ENCODE measurements at places on chromosomes 7 and 10. TPM values are rescaled to one million over a fixed set of nuclear protein-coding genes. Genes with fewer than 3 reads are reported as not detected.

The MCM10 gene
- total RNA-seq: 0.11 TPM

The CC2D2B gene
- total RNA-seq: 3.9 TPM

The SCART1 gene
- 4.8 TPM for total RNA-seq

The GLI3 gene
- 2.2 TPM for total RNA-seq

The GPNMB gene
- 46.4 TPM for total RNA-seq

DNA sequence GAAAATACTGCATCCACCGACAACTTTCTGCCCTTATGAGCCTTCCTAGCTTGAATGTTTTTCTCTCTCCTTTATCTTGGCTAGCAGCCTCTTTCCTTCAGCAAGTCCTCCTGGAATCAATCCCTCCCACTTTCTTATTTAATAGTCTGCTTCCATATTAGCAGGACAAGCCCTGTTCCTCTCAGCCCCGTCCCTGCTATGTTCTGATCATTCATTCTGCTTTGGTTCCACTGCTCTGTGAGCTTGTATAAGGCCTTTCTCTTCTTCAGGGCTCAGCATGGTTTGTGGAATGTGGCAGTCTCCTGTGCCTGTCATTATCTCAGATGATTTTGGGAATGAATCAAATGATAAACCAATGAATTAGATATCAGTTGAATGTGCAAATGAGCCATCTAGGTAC lies 420.1 kb downstream of the DPP6 start:
- no peak for DNase-seq
- H3K36me3 ChIP-seq: no peaks in the 10 kb centered on the region
- no peaks in the 10 kb centered on the region for H3K4me1 ChIP-seq
- no peak overlapping the region for H3K27ac ChIP-seq
- no peak overlapping the region for H3K4me3 ChIP-seq

DNA sequence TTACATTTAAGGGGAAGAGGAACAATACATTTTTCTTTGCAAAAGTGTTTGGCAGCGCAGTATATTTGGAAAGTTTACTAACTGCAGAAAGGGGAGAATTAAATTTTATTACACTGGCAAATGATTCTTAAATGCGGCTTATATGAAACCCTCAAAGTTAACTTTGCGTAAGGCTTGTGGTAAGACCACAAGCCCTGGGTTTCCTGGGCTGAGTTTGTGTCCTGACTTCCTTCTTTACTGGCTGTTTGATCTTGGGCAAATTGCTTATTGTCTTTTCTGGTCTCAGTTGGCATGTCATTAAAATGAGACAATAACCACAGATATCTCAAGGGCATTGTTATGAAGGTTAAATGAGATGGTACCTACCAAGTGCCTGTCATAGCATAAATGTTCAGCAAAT lies 106.8 kb downstream of the GLRX3 start:
- no peaks in the 10 kb centered on the region for H3K27me3 ChIP-seq
- no peak overlapping the region for H3K27ac ChIP-seq
- H3K4me3 ChIP-seq: no peak overlapping the region
- no peaks in the 10 kb centered on the region for H3K36me3 ChIP-seq
- H3K4me1 ChIP-seq: no peaks in the 10 kb centered on the region

- H3K4me1 ChIP-seq: no peaks in the 10 kb centered on the region
- H3K4me3 ChIP-seq: no peak overlapping the region
- no peak overlapping the region for H3K27ac ChIP-seq
- no peak for DNase-seq
- H3K27me3 ChIP-seq: no peaks in the 10 kb centered on the region
Measured at GRCh38 chr10:45383682-45384330, 9.8 kb downstream of the ALOX5 start.

DNA sequence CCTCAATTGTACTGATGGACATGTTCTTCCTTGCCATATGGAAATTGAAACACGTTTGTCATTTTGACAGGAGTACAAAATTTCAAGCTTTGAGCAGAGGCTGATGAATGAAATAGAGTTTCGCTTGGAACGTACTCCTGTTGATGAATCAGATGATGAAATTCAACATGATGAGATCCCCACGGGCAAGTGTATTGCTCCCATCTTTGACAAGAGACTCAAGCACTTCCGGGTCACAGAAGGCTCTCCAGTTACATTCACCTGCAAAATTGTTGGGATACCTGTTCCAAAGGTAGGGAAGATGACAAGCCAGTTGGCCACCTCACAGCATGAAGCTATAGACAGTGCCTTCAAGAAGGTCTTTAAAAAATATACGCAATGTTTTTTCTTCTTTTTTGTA lies 43.1 kb downstream of the ATOH7 start:
- H3K36me3 ChIP-seq: no peaks in the 10 kb centered on the region
- DNase-seq: no peak
- H3K27ac ChIP-seq: no peak overlapping the region
- H3K4me1 ChIP-seq: no peaks in the 10 kb centered on the region

- no peaks in the 10 kb centered on the region for H3K27me3 ChIP-seq
- H3K4me1 ChIP-seq: no peaks in the 10 kb centered on the region
- no peak for DNase-seq
Measured at GRCh38 chr10:14926722-14927416, 27.0 kb downstream of the DCLRE1C start.

DNA sequence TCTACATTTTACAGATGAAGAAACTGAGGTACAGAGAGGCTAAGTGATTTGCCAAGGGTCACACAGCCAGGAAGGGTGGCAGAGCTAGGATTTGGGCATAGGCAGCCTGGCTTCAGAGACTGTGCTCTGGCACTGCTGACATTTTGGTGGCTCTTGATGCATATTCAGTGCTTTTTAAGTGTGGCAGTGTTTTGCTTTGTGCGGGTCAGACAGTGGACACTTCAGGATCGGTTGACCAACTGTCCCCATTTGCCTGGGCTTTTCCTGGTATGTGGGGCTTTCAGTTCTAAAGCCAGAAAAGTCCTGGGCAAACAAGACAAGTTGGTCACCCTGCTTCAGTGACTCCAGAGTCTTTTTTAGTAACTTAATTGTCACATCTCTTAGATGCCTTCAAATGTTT lies 35.0 kb downstream of the SUFU start:
- H3K36me3 ChIP-seq: no peaks in the 10 kb centered on the region
- DNase-seq: no peak
- H3K4me3 ChIP-seq: no peak overlapping the region
- H3K27me3 ChIP-seq: no peaks in the 10 kb centered on the region
- no peak overlapping the region for H3K27ac ChIP-seq
- no peaks in the 10 kb centered on the region for H3K4me1 ChIP-seq

- H3K4me1 ChIP-seq: peaks cover 3% of the 10 kb centered on the region
- H3K4me3 ChIP-seq: no peak overlapping the region
- H3K27me3 ChIP-seq: no peaks in the 10 kb centered on the region
- no peak overlapping the region for H3K27ac ChIP-seq
- H3K36me3 ChIP-seq: no peaks in the 10 kb centered on the region
- no peak for DNase-seq
Measured at GRCh38 chr10:24457661-24458318, 248.9 kb downstream of the KIAA1217 start.

GRCh38 chr7:34652809-34653208 lies 5.2 kb upstream of the NPSR1 start:
- no peaks in the 10 kb centered on the region for H3K4me1 ChIP-seq
- no peaks in the 10 kb centered on the region for H3K36me3 ChIP-seq
- DNase-seq: no peak
